D721Med (cell line): ENCODE measurements at places on chromosomes 13 and 19.
A peak's percentile ranks its signal among the peaks of the same experiment; 100 is the strongest.

DNA sequence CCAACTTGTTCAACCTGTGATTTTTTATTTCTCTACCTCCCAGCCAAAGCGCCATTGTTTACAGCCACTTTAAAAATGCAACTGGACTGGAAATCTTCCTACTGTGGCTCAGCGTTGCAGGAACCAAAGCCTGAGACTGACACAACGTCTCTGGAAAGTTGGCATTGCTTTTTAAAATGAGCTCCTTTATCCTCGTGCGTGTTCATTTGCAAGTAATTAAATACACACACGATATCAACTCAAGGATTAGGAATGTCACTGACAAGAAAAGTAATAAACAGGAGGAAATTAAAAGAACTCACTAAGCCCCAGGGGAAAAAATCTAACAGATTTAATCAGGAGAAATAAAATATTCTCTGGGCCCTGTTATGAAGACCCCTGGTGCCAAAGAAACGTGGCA, 184.6 kb upstream of the IRS2 start:
- DNase-seq, result no peak

GRCh38 chr19:1975162-1975480, 34.1 kb downstream of the CSNK1G2 start:
- DNase-seq, result no peak

- no peak for DNase-seq
Observed at GRCh38 chr19:335486-336066, 9.0 kb downstream of the MIER2 start.

GRCh38 chr19:4415352-4415751, 12.9 kb downstream of the CHAF1A start:
- DNase-seq, result no peak

DNA sequence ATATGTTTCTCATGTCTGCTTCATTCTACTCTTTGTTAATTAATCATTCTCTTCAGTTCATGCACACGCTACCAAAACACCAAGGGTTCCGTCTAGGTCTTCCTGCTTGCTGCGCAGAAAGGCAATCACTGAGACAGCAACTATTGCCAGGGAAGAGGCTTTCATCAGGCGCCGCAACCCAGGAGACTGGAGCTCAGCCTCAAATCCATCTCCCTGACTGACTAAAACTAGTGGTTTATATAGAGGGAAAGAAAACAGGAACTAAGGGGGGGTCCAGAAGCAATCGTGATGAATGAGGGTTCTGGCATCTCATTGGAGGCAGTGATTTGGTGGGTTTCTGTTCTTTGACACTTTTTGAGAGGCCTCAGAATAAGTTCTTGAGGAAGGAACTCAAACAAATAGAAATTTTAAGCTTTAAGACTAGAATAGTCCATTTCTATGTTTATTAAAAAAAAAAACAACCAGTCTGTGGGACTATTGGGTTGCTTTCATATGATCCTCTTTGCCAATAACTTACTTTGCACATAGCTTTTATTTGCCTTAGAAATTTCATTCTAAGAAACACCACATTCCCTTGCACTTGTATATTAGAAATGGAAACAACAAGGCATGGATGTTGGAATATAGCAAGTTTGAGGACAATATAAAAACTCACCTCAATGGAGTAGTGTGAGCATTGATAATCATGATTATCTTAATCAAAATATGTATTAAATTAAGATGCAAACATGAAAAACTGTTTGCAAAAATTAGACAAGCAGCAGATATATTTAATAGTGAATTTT, 691.2 kb upstream of the GPC6 start:
- no peak for DNase-seq

GRCh38 chr13:54162069-54162468, 1133.5 kb downstream of the OLFM4 start:
- DNase-seq, result no peak

DNA sequence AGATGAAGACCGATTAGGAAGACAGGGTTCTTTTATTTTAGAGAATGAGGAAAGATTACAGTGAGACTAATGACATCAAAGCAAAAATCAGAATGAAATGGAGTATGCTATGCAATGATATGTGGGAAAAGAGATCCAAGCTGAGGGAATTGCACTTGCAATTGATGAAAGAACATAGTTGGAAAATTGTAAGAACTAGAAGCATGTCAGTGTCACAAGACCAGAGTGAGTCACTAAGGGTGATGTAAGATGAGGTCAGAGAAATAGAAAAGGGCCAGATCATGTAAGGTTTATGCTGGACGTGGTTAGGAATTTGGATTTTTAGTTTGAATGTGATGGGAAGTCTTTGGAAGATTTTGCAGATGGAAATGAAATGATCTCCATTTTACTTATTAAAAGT, 1937.3 kb downstream of the OLFM4 start:
- DNase-seq, result no peak

- DNase-seq, result no peak
Observed at GRCh38 chr13:48231080-48231479, 1.9 kb upstream of the ITM2B start.

DNA sequence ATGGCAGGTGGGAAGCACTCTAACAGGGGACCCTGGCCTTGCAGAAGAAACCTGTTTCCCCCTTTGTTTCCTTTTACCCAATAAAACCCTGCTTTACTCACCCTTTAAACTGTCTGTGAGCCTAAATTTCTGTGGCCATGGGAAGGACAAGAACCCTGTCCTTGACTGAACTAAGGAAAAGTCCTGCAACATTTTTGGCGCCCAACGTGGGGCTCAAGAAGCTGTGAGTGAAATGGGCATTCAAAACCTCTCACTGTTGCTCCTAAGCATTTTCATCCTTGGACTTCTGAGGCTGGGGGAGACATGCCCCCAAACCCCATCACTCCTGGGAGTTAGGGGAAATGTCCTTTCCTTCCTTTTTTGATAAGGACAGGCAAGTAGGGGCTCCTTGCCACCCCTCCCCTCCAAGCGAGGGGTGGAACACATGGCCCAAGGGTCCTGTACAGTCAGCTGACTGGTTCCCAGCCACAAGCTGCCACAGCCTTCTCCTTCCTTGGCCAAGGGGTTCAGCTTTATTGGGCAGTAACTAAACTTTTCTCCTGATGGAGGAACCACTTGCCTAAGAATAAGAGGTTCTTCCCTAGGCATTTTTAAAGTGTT, 381.6 kb downstream of the KLF5 start:
- no peak for DNase-seq

GRCh38 chr13:50227361-50227760, 212.1 kb downstream of the KCNRG start:
- DNase-seq, result no peak

- DNase-seq, result no peak
Observed at GRCh38 chr13:80413611-80414010, 72.7 kb upstream of the SPRY2 start.

GRCh38 chr19:42281827-42282762, 13.0 kb downstream of the CIC start:
- no peak for DNase-seq

GRCh38 chr19:35521124-35521743, 6.9 kb downstream of the SBSN start:
- no peak for DNase-seq

DNA sequence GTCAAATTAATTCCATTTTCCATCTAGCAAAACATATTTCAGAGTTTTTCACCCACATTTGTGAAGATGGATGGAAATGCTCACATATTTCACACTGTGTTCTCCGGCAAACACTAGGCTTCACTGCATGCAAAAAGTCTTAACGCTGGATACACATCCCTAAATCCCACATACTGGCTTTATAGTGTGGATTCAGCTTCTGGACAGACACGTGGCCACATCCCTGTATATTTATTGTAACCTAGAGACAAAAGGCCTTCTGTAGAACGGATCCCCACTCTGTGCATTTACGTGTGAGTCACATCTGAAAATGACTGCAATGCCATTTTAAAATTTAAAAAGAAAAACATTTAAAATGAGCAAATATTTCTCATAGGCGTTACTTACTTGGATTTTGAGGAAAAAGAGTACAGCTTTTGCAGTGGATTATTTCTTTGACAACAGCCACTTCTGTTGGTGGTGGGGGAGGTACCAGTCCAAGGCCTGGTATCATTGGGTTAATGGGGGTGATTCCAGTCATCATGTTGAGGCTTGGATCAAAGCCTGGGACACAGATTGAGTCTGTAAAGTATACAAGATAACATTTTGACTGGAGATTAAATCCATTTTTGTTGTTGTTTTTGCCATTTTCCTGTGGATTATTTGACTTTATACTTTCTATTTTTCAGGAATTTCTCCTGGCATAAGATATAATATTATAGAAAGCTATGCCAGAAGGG, 337.7 kb downstream of the DNAJC15 start:
- DNase-seq, result no peak

- DNase-seq, result no peak
Observed at GRCh38 chr19:29576046-29576606, 30.0 kb upstream of the POP4 start.

- DNase-seq, result no peak
Observed at GRCh38 chr19:35264268-35265125, 4.3 kb upstream of the USF2 start.

GRCh38 chr13:46355901-46356590, 31.0 kb downstream of the RUBCNL start:
- DNase-seq, result no peak

GRCh38 chr13:73286942-73287620, 228.3 kb downstream of the KLF5 start:
- DNase-seq, result no peak

GRCh38 chr19:39303373-39304184, 7.4 kb downstream of the IFNL1 start:
- no peak for DNase-seq

- no peak for DNase-seq
Observed at GRCh38 chr13:27043013-27043412, 128.6 kb downstream of the USP12 start.

- no peak for DNase-seq
Observed at GRCh38 chr13:43785650-43786471, 911 bp downstream of the ENOX1 start.

DNA sequence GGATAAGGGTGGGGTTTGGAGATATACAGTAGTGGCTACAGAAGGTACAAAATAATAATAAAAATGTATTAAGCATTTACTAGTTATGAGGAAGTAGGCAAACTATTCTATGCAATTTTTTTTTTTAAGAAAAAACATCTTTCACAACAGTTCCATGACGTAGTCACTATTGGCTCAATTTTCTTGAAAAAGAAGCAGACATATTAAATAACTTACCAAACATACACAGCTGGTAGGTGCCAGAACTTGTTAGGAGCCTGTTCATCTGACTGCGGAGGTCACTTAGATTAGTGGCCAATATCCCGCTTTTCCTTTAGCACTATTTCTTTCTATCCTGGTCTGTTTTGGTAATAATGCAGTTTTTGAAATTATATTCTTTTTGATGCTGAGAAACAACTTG, 593.5 kb downstream of the KCTD12 start:
- no peak for DNase-seq

- DNase-seq, result no peak
Observed at GRCh38 chr13:40613914-40614313, 52.5 kb downstream of the FOXO1 start.

DNA sequence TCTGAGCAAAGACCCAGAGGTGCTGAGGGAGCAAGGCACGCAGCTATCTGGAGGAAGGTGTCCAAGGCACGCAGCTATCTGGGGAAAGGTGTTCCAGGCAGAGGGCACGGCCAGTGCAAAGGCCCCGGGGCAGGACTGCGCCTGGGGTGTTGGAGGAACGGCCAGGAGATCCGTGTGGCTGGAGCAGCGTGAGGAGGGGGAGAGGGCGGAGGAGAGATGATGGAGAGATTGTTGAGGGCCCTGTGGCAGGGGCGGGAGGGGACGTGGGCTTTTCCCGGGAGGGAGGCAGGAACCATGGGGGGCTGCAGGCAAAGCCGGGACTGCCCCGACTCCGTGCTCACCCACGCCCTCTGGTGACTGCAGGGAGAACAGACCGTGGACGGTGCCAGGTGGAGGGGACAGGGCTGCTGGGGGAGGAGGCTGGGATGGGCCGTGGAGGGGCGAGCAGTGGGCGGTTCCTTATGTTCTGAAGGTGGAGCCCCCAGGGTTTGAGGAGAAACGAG, 13.3 kb upstream of the MISP start:
- peak; percentile 88 for DNase-seq

DNA sequence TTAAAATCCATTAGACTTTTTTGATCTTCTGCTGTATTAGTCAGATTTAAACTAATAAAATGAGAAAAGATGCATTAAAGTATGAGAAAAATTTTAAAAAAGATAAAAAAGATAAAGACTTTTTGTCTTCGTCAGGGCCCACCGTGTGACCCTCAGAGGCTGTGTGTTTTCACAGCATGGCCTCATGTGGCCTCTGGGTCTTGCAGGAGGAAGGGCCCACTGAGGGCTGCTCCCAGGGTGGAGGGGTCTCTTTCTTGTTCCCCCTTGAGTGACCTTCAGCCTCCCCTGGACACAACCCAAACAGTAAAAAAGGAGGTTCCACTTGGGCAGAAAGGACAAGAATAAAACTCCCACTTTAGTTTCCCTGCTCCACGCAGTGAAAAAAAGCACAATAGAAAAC, 57.1 kb upstream of the RANBP3 start:
- no peak for DNase-seq

DNA sequence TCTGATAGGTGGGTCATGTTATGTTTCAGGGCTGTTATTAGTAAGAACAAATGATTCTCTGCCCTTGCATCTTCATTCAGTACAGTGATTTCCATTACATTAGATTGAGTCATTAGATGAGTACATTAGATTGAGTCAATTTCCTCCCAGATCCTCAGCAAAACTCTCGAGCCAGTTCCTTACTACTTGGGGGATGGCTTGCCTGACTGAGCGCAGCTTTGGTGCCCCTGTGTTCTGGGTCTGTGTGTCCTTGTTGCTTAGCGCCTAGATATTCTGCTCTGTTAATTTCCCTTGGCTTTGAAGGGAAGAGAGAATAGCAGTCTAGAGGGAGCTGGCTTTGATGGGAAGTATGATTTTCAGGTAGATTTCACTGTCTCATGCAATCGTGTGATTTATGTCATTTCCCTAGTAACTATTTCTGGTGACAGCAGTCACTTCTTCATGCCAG, 19.1 kb upstream of the SCEL start:
- DNase-seq, result no peak

DNA sequence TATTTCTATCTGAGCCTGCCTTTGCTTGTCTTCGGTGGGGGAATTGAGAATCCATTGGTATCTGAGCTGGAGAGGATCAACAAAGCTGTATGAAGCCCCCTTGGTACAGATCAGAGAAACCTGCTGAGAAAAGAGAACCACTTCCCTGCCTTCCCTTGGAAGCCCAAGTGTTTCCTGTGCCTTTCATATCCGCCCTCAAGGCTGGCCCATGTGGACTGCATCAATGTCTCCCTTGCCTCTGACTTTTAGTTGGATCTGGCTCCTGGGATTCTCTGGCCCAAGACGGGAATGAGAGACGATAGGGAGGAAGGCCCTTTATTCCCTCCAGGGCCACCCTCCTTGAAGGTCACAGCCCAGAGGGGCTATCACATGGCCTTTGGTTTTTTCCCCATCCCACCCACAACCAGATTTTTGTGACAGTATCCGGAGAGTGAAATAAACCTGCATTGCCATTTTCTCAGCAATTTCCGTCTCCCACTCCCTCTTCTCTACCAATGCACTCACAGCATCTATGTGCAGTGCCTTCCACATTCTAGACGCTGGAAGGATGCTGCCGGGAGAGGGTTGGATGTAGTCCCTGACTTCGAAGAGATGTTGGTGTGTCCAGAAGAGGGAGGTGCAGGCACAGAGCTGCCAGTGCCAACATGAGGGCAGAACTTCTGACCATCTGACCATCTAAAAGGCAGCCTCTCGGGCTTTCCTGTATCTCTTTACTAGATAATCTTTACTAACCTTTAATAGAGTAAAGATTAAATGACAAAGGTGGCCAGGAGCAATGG, 63.8 kb downstream of the KCTD15 start:
- no peak for DNase-seq

- no peak for DNase-seq
Observed at GRCh38 chr19:53195265-53195903, 2.2 kb upstream of the ZNF665 start.
